ENCODE measurements at places on chromosomes 5 and 9.

- DNase-seq, result no peak
Observed at GRCh38 chr5:9924614-9925013, 294.5 kb upstream of the TAS2R1 start.

- no peak for DNase-seq
Observed at GRCh38 chr5:59560553-59560952, 333.0 kb downstream of the PDE4D start.

- no peak for DNase-seq
Observed at GRCh38 chr5:94470802-94471201, 147.6 kb downstream of the KIAA0825 start.

- no peak for DNase-seq
Observed at GRCh38 chr9:16664211-16664610, 206.3 kb downstream of the BNC2 start.

- no peak for DNase-seq
Observed at GRCh38 chr9:74122661-74123060, 374.5 kb upstream of the RORB start.

GRCh38 chr9:78826527-78826926 is 529.6 kb downstream of the PSAT1 start:
- no peak for DNase-seq

- DNase-seq, result no peak
Observed at GRCh38 chr5:127934791-127935256, 148.7 kb upstream of the SLC12A2 start.

GRCh38 chr5:73770172-73771025 is 144.4 kb downstream of the ARHGEF28 start:
- DNase-seq, result no peak

DNA sequence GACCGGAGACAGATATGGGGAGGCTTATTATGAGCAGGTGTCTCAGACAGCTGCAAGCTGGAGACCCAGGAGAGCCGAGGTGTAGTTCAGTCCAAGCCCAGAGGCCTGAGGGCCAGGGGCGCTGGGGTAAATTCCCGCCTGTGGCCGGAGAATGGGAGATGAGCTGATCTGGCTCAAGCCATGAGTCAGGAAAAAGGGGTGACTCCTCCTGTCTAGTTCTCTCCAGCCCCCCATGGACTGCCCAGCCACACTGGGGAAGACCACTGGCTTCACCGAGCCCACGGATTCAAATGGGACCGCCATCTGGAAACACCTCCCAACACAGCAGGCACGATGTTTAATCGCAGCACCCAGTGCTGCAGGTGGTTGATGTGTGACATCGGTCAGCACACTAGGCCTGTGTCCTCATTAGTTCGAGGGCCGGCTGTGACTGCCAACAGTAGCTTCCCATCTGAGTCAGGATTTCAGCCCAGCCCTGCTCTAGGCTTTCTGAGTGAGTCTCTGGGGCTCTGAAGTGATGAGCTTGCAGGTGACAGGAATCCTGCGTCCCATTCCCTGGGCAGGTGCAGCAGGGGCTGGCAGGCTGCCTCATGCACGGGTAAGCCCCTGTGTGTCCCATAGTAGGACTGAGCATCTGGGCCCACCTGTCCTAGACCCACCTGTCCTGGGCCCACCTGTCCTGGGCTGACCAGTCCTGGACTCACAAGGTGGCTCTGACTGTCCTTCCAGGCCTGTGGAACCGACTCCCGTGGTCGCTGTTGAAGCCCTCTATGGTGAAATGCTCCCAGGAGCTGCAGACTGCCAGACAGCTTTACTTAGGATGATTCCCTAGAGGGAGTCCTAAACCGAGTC is 49.7 kb downstream of the AHRR start:
- no peak for DNase-seq

DNA sequence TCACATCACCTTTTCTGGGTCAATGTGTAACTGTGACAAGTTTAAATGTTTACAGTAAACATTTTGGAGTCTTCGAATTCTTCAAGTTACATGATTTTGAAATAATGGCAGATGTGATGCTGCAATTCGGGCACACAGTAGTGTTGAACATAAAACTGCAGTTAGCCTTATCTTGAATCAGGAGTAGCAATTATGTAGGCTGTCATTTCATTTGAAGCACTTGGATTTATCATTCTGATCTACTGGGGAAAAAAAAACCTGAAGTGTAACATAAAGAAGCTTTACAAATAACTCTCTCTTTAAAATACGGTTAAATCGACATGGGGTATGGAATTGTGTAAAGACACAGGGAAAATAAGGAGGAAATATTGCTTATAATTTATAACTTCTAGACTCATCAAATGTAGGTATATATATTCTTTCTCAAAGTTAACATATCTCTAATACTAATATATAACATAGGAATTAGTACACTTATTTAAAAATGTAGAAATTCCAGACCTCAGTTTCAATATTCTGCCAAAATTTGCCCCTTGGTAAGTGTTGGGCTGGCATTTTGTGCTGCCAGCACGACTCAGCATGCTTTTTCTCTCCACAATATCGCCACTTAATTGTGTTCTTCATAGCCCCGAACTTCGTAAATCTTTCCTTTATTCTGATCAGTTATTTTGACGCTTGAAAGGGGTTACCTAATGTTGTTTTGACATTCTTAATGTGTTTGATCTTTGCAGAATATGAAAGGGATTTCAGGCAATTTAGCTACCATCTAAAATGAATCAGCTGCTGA is 226.7 kb downstream of the PRR16 start:
- DNase-seq, result no peak

- DNase-seq, result no peak
Observed at GRCh38 chr9:133733421-133733795, 4.7 kb downstream of the SARDH start.

GRCh38 chr9:7844242-7844641 is 44.7 kb upstream of the DMAC1 start:
- no peak for DNase-seq

- DNase-seq, result no peak
Observed at GRCh38 chr5:120365656-120366446, 98.2 kb upstream of the PRR16 start.

DNA sequence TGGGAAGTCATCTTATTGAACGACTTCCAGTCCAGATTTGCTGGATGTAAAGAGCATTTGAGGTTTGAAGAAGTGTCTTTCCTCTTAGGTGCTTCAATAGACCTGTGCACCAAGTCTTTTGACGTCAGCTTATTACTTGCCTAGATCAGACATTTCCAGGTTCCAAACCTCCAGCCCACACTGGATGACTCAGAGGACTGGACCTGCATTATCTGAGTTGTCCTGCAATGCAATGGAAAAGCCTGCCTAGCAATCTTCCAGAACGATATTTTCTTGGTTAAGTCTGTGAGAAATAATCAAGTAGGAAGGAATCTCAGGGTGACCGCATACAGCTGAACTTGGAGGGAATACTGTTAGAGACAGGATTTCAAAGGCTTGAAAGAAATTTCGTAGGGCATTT is 147.2 kb upstream of the MOCS2 start:
- no peak for DNase-seq

DNA sequence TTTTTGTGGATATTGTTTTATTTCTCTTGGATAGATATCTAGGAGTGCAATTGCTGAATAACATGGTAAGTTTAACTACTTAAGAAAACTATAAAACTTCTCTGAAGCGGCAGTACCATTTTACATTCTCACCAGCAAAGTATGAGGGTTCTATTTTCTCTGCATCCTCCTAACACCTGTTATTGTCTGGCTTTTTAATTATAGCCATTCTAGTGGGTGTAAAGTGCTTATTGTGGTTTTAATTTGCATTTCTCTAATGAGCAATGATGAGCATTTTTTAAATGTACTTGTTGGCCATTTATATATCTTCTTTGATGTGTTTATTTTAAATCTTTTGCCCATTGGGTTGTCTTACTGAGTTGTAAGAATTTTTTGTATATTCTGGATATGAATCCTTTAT is 28.7 kb downstream of the SMIM32 start:
- no peak for DNase-seq

DNA sequence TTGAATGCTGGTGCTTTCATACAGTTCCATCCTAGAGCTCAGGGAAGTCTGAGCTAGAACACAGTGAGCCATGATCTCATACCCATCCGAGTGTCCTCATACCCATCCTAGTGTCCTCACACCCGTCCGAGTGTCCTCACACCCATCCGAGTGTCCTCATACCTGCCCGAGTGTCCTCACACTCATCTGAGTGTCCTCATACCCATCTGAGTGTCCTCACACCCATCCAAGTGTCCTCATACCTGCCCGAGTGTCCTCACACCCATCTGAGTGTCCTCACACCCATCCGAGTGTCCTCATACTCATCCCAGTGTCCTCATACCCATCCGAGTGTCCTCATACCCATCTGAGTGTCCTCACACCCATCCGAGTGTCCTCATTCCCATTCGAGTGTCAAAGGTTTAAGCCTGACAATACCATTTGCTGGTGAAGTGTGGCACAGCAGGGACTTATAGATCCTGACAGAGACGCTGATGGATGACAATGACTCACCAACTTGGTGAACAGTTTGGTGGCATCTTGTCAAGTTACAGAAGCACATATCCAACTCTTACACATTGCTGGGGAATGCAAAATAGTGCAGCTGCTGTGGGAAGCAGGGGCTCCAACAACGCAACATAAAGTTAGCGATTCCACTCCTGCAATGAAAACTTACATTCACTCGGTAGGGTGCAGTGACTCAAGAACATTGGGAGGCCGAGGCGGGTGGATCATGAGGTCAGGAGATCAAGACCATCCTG is 77.0 kb upstream of the COL5A1 start:
- DNase-seq, result no peak

DNA sequence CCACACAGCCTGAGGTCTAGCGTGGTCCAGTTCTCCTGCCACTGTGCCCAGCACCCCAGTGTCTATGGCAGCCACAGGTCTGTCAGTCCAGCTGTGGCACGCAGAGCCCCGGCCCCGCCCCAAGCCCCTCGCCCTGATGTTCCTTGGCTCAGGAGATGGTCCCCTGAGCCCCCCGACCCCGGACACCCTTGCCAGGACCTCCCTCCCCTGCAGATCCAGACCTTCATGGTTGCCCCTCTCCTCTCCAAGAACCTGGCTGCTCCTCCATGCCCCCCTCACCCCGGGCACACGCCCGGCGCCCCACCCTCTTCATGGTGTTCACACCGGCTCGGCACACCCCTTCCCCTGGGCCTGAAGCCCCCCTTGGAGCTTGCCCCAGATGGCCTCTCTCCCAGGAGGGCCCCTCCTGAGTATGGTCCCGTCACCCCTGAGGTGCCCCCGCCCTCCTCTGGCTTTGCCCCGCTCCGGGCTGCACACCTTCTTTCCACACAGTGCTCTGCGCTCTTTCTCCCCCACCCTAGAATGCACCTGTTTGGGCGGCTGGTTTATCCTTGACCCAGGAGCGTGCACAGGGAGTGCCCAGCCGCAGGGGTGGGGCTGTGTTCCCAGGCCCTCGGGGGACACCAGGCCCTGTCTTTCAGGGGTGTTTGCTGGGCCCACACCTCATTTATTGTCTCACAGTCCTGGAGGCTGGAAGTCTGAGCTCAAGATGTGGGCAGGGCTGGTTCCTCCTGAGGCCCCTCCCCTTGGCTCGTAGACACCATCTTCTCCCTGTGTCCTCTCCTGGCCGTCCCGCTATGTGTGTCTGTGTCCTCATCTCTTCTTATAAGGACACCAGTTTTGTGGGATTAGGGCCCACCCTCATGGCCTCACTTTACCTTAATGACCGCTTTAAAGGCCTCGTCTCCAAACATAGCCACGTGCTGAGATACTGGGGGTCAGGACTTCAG is 37.6 kb downstream of the KCNT1 start:
- no peak for DNase-seq

DNA sequence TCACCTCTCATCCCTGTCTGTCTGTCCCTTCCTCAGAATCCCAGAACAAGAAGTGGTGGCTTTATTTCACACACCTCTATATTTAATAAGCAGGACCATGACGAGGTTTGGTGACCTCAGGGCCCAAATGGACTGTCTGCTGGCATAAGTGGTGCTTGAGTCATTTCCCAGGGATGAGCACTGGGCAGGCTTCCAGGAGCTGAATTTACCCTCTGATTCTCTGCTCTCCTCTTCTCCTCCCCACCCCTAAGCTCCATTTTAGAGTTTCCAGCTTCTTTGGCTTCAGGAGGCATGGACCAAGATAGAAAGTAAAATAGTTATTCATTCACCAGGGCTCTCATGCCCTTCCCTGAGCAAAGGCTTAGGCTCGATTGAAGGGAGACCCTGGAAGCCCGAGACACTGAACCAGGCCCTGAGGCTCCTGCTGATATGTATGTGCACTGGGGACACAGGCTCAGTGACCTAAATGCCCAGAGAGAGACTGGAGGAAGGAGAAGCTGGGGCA is 69.1 kb downstream of the PPARGC1B start:
- no peak for DNase-seq

DNA sequence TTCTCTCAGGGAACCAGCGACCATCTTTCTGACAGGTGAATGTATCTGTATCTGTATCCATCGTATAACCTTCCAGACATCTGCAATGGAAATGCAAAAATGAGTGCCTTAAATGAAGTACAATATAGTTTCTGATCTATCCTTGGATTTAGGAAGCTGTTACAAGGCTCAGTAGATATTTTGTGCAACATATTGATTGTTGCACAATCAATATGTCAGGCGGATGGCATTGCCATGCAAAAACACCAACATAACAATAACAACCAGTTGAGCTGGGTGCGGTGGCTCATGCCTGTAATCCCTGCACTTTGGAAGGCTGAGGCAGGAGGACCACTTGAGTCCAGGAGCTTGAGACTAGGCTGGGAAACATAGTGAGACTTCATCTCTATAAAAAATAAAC is 66.8 kb upstream of the TXNDC8 start:
- DNase-seq, result no peak

DNA sequence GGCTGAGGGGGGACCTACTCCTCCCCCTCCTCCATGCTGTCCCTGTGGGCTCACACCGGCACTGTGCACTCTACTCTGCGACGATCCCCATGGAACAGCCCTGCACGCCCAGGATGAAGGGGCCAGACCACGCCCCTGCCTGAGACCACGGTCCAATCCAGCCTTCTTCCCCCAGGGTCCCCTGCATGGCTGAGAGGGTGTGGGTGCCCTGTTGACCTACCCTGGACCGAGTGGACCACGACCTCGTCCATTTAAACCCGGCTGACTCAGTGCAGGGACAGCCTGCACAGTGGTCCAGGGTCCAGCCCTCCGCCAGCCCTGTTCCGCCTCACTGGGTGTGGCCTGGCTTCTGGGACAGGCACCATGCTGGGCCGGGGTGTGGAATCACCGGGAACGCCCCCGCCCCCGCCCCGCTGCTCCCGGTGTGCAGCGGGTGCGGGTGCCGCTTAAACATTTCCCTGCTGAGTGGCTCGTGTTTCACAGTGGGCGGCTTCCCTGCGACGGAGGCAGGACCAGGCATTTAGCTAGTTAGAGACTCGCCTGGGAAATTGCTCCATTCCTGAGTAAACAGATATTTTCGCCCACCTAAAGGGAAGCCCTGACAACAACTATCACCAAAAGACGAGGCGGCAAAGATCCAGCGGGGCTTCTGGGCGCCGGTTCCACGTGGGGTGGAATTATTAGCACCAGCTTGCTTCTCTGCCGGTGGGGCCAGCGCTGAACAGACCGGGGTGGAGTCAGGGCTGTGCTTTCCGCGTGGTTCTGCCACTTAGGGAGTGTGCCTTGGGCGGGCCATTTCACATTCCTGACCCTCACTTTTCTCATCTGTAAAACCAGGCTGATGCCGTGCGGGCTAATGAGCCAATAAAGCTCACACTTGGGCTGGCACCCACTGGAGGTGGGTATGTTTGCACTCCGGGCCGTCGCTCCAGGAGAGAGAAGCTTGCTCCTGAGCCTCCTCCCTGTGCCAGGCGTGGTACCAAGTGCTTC is 22.6 kb downstream of the DBH start:
- no peak for DNase-seq

- no peak for DNase-seq
Observed at GRCh38 chr5:30693326-30693725, 500.2 kb upstream of the CDH6 start.

GRCh38 chr5:178832618-178833201 is 27.0 kb upstream of the ZNF354B start:
- no peak for DNase-seq
